NCI-H774 (cell line): ENCODE measurements at places on chromosomes 5 and 9.

DNA sequence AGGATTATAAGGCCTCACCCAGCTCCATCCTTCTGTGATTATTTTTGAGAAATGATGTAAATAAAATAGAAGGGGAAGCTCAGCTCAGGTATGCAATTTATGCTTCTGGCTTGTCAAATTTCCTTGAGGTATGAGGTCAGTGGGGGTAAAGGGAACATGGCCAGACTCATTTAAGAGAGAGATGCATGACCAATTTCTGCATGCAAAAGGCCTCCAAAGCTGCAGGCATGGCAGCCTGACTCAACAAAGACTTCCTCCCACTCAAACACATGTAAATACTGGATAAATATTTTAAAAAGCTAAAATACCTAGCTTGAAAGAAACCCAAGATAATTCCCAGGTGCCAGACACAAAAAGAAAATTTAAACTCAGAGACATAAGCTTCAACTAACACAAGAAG is 101.4 kb upstream of the SLC1A3 start:
- DNase-seq, result no peak

- no peak for DNase-seq
Observed at GRCh38 chr5:3625626-3626025, 30.0 kb downstream of the IRX1 start.

DNA sequence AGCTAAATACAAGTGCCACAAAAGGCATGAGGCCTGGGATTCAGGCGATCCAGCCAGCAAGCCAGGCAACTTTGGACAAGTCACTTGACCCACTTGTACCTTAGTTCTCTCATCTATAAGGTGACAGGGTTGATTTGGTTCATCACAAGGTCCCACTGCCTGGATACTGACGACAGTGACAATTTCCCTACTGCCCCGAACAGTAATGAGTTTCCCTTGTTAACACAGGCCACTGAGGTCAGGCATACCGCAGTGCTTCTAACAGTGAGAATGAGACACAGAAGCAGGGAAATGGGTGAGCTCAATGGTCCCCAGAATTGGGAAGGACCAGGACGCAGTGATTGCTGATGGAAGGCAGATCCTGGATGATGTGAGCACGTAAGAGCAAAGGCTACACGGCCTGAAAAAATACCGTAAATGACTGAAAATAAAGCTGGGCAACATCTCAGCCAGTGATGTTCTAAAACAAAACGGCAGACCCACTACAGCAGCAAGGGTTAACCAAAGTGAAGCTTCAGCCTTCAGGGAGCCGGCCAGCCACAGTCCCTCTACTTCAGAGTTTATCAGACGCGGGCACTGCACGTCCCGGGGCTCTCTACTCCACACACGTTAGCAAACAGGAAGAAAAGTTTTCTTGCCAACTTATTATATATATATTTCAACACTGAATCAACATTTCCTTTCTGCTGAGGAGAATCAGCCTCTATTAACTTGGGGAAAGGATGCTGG is 846 bp downstream of the MGAT1 start:
- DNase-seq, result no peak

DNA sequence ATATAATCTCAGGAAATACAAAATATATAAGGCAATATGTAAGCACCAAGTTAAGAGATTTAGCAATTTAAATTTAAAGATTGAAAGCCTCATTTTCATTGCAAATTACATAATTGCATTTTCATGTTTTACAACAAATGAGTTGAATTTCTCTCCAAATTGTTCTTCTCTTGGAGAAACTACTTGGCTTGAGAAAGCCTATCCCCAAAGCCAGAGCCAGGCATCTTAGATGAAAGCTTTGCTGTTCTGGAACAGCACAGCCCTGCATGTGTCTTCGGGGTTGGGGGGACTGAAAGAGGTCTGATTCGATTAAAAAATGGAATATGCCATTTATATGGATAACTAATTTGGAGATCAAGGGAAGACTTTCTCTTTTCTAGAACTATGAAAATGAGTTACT is 212.0 kb downstream of the PARP8 start:
- DNase-seq, result no peak

DNA sequence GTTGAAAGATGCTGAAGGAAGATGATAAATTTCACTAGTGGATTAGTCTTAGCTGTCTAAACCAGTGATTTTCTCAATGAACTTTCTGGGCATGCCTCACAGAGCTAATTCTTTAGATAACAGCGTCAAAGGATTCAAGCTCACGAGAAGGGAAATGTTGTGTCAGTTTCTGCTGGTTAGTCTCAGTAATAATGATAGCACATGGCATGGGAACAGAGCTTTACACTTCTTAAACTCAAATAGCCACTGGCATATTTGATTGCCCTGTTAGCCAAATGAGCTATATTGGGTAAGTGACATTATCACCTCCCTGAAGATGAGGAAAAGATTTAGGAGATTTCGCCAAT is 139.3 kb upstream of the NR3C1 start:
- DNase-seq, result no peak
